ENCODE measurements at places on chromosomes 2 and 18.

DNA sequence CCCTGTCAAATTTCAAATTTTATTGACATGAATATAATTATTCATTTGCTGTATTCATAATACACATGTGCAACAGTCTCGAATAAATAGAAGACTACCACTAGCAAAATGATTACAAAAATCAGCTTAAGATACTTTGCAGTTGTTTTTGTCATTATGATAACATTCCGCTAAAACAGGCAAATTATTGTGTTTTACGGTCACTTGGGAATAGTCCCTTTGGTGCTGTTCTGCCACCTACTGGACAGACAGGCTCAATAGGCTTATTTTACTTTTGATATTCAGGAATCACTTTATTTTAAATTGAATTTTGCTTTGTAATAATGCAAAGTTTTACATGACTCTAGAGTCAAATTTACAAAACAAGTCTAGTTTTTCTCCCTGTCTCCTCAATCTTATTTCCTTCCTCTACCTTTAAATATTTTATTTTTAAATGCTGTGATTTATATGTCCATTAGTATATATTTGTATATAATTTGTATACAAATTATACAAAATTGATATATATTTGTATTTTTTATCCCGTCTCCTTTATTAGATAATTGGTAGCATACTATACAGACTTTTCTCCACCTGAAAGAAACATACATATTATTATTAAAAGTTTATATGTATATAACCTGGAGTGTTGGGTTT, 456.3 kb downstream of the DLGAP1 start:
- DNase-seq = peak; percentile 51

DNA sequence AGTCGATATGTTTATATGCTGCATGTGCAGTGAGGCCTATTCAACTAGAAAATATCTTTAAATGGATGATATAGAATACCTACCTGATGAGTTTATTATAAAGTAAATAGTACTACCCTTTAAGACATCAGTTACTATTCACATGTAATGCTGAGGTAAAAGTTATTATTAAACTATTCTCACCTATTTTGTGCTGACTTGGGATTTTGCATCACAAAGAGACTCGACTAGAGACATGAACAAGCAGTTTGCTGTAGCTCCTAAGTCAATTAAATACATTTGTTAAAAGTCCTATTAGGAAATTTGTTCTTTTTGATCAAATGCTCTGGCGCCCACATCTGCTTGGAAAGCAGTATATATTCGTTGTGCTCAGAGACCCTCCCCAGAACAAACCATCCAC, 164.1 kb downstream of the CCDC85A start:
- DNase-seq = no peak

DNA sequence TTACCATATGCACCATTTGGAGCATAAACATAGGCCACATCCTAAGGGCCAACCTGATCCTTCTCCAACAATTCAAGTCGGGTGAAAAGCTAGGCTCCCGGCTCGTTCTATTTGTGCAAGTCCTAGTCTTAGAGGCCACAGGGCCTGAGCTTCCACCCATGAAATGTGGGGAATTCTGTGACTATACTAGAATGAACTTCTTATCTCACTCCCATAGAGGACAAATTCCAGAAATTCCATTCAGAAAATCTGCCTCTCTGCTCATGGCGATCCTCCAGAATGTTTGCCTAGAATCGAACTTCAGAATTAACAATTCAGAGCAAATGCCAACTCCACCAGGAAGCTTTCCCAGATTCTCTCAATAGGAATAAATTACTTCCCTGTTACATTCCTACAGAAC, 187.9 kb downstream of the BCL11A start:
- no peak for DNase-seq

GRCh38 chr2:20609995-20610357, 40.9 kb downstream of the HS1BP3 start:
- no peak for DNase-seq

DNA sequence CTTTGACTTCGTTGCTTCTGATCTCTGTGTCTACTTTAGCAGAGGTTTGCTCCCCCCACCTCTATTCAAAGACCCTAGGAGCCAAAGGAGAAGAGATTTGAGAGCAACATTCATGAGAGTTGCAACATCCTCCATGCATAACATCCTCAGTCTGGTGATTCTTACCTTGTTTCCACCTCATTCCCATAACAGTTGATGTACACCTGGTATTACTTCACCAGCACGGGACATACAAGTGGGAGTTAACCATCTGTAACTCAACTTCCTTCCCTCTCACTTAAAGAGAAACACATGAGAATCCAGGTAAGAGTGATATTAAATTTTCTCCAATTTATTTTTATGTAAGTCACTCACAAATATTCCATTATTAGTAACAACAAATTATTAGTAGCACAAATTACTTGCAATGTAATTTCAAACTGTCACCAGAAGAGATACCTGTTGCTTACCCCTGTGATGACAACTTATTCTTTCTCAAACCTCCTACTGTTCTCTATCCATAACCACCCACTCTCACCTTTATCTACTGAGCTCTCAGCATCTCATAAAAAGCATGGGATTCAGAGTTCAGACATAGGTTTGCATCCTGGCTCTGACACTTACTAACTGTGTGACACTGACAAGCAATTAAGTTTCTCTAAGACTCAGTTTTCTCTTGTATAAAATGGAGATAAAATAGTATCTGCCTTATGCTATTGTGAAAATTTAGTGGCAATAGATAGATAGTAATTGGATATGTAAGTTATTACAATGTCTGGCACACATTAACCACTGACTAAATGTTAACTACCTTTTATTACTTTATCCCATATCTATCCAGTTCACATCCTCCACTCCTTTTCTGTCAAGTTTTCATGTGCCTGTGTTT, 184.6 kb upstream of the SRD5A2 start:
- no peak for DNase-seq

- DNase-seq = peak; percentile 18
Observed at GRCh38 chr18:11872479-11873136, 21.4 kb downstream of the CHMP1B start.

All from MV-4-11 (cell line).